Colonic mucosa (tissue), 4 donors: ENCODE measurements at places on chromosomes 7 and 10. TPM values are rescaled to one million over a fixed set of nuclear protein-coding genes. Genes with fewer than 3 reads are reported as not detected.

DNA sequence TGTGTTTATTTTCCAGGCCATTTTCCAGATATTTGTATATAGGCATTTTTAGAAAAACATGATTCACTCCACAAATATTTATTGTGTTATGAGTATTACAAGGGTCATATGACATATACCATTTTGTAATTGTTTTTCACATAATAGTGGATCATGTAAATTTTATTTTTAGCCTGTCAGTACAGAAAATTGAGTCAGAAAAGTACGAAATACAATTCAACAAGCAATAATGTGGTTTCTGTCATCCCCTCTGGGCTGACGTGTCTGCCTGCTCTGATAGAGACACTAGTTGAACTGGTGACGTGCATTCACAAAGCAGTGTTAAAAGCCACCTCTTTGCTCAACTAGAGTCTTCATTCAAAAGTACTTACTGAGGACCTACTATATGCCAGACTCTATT, 97.9 kb upstream of the STEAP1B start:
- no peak for DNase-seq
- H3K4me1 ChIP-seq, result no peaks in the 10 kb centered on the region

The MYOF gene
- 90.9 TPM for total RNA-seq

The TMEM213 gene
- total RNA-seq, result not detected

- H3K4me3 ChIP-seq, result no peak overlapping the region
- no peak for DNase-seq
- H3K36me3 ChIP-seq, result no peaks in the 10 kb centered on the region
- H3K27me3 ChIP-seq, result no peaks in the 10 kb centered on the region
- H3K27ac ChIP-seq, result no peak overlapping the region
Measured at GRCh38 chr7:29275493-29275892, 80.9 kb downstream of the CHN2 start.

DNA sequence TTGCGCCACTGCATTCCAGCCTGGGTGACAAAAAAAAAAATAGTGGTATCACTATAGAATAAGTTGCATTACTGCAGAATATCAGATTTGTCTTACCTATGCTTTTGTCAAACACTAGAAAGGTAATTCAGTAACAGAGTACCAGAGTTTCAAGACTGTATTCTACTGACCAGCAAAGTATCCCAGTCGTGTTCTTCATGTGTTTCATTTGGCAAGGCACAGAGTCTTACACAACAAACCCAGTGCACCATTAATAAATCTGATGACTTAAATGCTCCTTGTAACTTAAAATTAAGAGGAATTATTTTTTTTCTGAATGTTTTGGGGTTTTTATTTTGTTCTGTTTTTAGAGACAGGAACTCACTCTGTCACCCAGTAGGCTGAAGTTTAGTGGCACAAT, 34.4 kb upstream of the PBLD start:
- H3K4me3 ChIP-seq, result no peak overlapping the region
- no peaks in the 10 kb centered on the region for H3K27me3 ChIP-seq
- DNase-seq, result no peak
- H3K27ac ChIP-seq, result no peak overlapping the region
- H3K36me3 ChIP-seq, result no peaks in the 10 kb centered on the region

GRCh38 chr7:32921896-32922295, 30.3 kb upstream of the KBTBD2 start:
- H3K27ac ChIP-seq, result no peak overlapping the region
- no peaks in the 10 kb centered on the region for H3K27me3 ChIP-seq
- H3K4me1 ChIP-seq, result no peaks in the 10 kb centered on the region
- no peaks in the 10 kb centered on the region for H3K36me3 ChIP-seq
- no peak for DNase-seq

GRCh38 chr10:50407076-50407801, 155.9 kb upstream of the ASAH2 start:
- H3K4me1 ChIP-seq, result no peaks in the 10 kb centered on the region
- no peak overlapping the region for H3K27ac ChIP-seq
- no peak overlapping the region for H3K4me3 ChIP-seq
- no peaks in the 10 kb centered on the region for H3K36me3 ChIP-seq

DNA sequence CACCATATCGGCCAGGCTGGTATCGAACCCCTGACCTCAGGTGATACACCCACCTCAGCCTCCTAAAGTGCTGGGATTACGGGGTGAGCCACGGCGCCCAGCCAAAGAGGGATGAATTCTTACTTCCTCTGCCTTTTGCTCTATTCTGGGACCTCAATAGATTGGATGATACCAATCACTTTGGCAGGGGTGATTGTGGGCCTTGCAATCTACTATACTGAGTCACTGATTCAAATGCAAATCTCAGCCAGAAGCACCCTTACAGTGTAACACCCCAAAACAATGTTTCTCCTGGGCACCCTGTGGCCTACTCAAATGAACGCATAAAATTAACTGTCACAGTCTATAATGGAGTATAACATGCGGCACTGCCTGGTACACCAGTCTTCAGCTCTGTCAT, 596.7 kb upstream of the LRRTM3 start:
- no peak overlapping the region for H3K4me3 ChIP-seq
- no peaks in the 10 kb centered on the region for H3K36me3 ChIP-seq
- H3K27ac ChIP-seq, result no peak overlapping the region
- no peaks in the 10 kb centered on the region for H3K27me3 ChIP-seq

- H3K4me1 ChIP-seq, result no peaks in the 10 kb centered on the region
- no peak for DNase-seq
- no peak overlapping the region for H3K27ac ChIP-seq
- H3K36me3 ChIP-seq, result peaks cover 2% of the 10 kb centered on the region
- H3K4me3 ChIP-seq, result no peak overlapping the region
Measured at GRCh38 chr7:16702441-16702840, 51.1 kb upstream of the TSPAN13 start.

The SPDYE11 gene
- total RNA-seq, result not detected
